ENCODE measurements at places on chromosomes 3 and 15.

DNA sequence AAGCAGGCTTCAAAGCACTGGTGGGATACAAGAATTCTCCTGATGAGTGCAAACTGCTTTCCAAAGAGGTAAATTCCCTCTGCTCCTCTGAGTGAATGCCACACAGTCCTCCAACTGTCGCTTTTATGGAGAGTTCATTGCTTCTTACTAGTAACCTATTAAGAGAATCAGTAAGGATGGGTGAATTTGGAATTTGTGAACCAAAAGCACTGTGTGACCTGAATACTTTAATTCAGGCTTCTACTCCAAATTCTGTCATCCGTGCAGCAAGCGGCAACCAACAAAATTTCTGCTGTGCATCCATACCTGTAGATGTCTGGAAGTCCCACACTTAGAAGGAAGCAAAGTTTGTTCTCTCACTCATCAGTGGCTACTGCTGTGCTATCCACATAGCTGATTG, 66.7 kb upstream of the SNRK start:
- no peak for DNase-seq

DNA sequence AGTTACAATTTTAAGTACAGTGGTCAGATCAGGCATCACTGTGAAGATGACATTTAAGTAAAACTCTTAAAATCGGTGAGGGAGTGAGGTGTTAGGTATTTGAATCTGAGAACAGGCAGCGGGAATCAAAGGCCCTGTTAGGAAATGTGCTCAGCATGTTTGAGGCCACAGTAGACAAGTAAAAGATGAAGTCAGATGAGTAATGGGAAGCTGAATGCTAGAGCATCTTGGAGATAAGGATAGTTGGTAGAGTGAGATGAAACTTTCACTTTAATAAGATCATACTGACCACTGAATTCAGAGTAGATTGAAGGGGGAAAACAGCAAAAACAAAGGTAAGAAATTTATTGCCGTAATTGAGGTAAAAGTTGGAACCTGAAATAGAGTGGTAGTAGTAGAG, 61.6 kb downstream of the DCBLD2 start:
- no peak for DNase-seq

DNA sequence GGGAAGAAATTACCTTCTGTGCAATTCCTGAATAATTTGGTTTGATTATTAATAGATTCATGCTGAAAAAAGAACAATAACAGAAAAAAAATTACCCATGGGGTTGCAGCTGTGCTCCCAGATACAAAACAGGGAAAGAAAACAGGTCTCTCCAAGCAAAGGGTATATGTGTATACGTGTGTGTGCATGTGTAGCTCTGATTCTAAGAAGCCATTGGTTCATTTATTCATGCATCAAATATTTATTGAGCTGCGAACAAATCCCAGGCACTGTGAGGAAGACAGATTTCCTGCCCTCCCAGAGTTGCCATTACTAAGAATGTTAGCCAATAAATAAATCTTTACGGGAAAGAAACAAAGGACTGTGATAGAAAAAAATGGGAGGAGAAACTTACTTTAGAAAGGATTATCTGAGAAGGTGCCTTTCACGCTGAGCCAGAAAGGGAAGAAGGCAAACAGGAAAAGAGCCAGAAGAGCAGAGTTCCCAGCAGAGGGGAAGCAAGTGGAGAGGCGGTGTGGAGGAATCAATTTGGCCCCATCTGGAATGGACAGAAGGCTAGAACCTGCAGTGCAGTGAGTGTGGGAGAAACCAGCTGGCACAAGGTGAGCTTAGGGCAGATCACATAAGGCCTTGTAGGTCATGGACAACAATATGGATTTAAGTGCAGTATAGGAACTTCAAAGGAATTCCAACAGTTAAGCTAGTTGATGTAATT, 20.7 kb downstream of the CHL1 start:
- no peak for DNase-seq

- no peak for DNase-seq
Observed at GRCh38 chr3:64666171-64666588, 21.6 kb downstream of the ADAMTS9 start.

DNA sequence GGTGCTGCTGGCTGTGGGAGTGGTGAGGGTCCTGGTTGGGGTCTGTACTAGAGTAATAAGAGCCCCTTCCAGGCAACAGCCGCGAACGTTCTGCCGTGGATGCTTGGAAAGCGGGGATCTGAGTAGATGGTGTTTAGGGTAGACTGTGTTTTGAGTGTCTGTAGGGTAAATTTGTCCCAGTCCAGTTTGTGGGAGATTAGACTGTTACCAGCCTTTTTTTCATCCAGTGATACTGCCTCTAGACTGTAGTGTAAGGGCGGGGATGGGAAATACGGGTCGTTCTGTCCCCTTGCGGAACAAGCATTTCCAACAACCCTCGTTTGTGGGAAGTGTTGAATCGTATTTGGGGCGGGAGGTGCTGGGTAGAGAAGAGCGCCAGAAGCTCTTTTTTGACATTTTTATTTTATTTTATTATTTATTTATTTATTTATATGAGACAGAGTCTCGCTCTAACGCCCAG, 424 bp downstream of the HAUS2 start:
- no peak for DNase-seq

- DNase-seq, result no peak
Observed at GRCh38 chr3:135792174-135792573, 173.4 kb upstream of the PPP2R3A start.

- no peak for DNase-seq
Observed at GRCh38 chr15:28106294-28107110, 7.4 kb upstream of the OCA2 start.

DNA sequence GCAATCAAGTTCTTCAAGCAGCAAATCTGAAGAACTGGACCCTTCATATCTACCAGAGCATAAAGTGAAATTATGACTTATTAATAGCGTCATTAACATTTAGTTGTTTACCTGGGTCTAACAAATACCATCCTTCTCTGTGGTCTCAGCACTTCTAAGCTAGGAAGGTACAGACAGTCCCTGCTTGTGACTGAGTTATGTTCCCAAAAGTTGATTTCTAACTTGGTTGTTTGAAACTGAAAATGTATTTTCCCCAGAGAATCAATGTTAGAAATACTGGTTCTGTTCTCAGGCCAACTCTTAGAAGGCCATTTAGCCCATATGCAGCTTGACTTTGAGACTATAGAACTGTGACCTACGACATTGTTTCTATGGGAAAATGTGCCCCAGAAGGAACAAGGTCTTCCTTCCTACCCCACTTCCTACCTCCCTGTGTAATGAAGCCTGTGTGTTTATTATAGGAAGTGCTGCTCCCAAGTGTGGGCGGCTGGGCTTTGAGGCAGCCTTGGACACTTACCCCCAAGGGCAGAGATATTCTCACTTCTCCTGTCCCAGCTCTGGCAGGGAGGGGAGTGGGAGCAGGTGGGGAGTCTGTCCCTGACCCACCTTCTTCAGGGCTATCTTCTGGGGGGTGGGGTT, 12.2 kb upstream of the MAPK6 start:
- DNase-seq, result no peak

- DNase-seq, result no peak
Observed at GRCh38 chr15:68764090-68764489, 56.6 kb downstream of the ANP32A start.

GRCh38 chr3:73542136-73542535, 82.6 kb downstream of the PDZRN3 start:
- DNase-seq, result no peak

DNA sequence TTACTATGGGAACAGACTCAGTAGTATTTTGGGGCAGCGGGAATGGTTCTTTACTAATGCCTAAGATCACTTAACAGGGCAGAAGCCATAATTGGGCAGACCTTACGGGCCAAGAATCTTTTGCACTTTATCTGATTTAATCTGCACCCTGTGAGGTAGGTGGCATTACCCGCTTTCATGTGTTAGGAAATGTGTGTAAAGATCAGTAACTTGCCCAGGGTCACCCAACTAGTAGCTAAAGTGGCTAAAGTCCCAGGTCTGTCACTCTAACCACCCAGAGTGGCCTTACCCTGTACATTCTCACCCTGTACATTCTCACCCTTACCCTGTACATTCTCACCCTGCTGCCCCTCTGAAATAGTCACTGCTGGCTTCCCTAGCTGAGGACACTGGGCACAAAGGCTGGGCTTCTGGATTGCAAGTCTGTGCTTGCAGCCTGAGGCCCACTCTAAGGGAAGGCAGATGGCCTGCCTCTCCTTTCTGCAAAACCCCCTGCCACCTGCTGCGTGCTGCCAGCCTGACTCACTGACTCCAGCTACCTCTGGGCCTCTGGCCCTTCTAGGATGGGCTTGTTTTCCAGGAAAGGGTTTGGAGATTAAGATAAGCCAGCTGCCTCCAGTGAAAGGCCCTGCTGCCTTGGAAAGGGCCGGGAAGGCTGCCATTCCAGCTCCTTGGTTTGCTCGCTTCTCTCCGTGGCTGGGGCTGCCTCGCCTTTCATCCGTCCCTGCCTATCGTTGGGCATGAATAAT, 37.5 kb upstream of the MYZAP start:
- DNase-seq, result peak; percentile 54

GRCh38 chr3:170344971-170345370, 12.5 kb upstream of the SKIL start:
- no peak for DNase-seq

DNA sequence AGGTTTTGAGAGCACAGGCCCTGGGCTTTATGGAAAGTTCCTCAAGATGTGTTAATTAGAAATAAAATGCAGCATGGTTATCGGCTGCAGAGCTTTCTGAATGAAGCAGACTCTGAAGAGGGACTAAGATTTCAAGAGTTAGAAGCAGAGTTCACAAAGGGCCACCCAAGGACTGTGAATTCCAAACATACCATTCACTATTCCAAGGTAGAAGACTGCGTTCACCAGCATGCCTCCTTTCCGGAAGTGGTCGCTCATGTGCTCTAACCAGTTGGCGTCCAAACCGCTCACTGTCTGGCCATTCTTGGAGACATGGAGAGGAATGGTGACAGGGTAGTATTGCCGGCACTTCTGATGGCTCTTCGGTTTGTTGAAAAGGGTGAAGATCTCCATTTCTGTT, 104.9 kb downstream of the OXNAD1 start:
- no peak for DNase-seq

DNA sequence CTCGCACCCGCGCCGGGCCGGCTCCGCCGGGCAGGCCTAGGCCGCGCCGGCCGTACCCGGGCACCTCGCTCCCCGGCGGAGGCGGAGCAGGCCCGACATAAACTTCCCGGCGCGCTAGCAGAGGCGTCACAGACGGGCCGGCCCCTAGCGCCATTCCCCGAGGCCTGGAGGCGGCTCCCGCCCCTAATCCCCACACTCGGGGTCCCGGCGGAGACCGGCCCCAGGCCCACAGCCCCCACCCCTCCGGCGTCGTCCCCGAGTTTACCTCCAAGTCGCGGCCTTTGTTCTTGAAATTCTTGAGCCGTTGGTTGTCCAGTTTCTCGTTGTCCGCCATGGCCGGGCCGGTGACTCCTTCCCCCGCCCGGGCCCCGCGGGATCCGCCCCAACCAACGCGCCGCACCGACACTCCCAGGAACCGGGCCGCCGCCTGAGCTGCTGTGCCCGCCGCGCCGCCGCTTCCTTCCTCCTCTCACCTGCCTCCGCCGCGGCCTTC, 376 bp downstream of the KPNA4 start:
- DNase-seq, result no peak

GRCh38 chr15:93047621-93048425, 41.2 kb downstream of the RGMA start:
- DNase-seq, result no peak

- DNase-seq, result no peak
Observed at GRCh38 chr3:41711651-41712050, 250.3 kb downstream of the ULK4 start.

DNA sequence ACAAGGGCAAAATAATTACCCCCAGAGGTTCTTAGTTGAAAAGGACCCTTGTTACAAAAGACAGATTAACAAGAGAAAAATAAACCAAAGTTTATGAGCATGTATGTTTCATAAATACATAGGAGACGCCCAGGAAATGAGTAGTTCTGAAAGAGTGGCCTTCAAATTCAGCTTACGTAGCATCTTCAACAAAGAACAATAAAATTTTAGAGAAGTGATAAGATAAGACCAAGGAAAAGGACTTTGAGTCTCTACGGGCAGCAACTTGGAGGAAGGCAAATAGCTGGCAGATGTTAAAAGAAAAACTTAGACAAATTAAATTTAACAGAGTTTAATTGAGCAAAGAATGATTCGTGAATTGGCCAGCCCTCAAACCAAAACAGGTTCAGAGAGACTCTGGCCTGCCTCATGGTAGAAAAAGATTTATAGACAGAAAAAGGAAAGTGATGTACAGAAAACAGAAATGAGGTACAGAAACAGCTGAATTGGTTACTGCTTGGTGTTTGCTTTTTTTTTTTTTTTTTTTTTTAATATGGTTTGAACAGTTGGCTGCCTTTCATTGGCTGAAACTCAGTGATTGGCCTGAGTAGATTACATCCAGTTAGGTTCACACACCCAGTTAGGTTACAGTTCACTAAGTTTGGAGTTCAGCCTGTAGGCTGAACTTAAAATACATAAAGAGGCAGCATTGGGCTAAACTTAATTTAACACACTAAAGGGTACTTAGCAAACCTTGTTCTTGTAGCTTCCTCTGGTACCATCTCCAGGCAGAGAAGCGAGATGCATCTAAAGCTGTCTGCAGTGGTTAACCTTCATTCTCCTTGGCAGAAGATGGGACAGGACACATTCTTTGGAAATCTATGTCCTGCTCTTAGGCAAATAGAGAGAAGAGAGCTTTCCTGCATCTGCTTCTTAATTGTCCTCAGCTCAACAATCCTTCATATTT, 23.2 kb downstream of the C2CD4B start:
- DNase-seq, result no peak

DNA sequence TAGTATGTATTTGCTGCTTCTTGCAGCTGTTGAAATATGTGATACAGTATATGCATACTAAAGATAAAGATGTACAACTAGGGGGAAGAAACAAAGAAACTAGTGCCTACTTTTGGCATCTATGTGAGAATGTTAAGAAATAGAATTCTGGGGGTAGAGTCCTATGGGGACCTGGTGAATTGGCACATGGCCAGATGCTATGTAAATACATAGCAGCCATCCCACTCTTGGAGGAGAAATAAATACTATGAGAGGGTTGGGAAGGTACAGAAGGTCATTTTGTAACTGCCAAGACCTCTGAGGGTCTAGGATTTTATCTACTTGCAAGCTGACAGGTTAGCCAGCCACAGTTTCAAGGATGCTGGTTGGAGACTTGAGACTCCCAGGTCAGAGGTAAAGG, 298.3 kb upstream of the TBL1XR1 start:
- DNase-seq, result no peak

GRCh38 chr3:11084098-11084497, 70.2 kb upstream of the HRH1 start:
- DNase-seq, result no peak

- peak; percentile 17 for DNase-seq
Observed at GRCh38 chr3:25843332-25843731, 53.4 kb downstream of the OXSM start.

DNA sequence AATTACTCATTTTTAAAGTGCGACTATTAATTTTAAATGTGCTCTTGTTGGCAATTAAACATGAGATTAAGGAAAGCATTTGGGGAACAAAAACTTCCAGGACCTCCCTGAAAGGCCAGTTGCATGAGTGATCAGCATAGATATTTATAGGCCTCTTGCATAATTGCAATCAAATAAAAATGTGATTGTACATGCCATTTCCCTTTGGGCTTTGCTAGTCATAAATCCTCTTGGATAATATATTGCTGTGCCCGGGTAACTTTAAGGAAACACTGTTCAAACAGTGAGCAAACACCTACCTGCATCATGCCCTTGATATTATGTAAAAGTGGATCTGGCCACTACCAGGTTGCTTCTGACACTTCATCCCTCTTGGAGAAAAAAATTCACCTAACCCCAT, 239.1 kb downstream of the MCTP2 start:
- no peak for DNase-seq

GRCh38 chr15:68608206-68608843, 29.5 kb downstream of the CORO2B start:
- DNase-seq, result no peak
